NCI-H1436 treated with DMSO at 0.1 percent for 48 hours (cell line): ENCODE measurements at places on chromosomes 11 and 22.

DNA sequence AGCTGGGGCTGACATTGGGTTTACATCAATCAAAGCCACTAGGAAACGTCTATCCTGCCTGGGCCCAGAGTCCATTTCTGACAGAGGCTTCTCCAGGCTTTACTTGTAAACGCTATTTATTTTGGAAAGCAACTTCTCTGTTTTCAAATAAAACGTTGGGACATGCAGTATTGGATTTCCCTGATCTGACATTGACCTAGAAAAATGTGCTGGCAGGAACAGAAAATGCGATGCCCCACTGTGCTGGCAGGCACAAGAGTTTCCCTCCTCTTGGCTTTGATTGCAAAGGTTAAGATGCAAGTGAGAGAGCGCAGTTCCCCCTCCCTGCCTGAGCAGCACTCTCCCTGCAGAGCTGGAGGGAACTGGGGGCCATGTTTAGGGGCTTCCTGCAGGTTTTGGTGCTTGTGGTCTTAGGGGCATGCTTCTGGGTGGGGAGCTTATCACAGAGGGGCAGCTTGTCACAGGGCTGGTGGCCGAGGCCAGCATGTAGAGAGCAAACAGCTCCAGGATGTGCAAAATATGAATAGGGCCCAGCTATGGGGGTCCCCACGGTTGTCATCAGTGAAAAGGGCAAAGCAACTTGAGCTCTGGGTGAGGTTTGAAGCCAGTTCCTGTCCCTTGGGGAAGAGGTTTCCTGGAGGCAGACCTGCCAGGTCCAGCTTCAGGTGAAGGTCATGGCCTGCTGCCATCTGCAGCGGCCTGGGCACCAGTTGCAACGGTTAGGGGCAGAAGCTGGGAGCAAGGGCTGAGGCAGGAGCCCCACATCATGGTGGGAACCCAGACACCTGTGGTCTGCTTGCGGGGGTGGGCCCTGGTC lies 42.3 kb upstream of the DKK3 start:
- DNase-seq: no peak

GRCh38 chr22:50236731-50237409 lies 8.0 kb downstream of the TUBGCP6 start:
- DNase-seq: no peak

GRCh38 chr11:83871054-83871453 lies 584.9 kb upstream of the CCDC90B start:
- DNase-seq: no peak

GRCh38 chr11:104946907-104947306 lies 21.5 kb downstream of the CASP4 start:
- DNase-seq: no peak

GRCh38 chr11:17406818-17407149 lies 18.3 kb upstream of the KCNJ11 start:
- no peak for DNase-seq

GRCh38 chr11:68855205-68855981 lies 13.7 kb upstream of the CPT1A start:
- DNase-seq: no peak

GRCh38 chr11:76768088-76768908 lies 14.9 kb upstream of the TSKU start:
- DNase-seq: no peak

DNA sequence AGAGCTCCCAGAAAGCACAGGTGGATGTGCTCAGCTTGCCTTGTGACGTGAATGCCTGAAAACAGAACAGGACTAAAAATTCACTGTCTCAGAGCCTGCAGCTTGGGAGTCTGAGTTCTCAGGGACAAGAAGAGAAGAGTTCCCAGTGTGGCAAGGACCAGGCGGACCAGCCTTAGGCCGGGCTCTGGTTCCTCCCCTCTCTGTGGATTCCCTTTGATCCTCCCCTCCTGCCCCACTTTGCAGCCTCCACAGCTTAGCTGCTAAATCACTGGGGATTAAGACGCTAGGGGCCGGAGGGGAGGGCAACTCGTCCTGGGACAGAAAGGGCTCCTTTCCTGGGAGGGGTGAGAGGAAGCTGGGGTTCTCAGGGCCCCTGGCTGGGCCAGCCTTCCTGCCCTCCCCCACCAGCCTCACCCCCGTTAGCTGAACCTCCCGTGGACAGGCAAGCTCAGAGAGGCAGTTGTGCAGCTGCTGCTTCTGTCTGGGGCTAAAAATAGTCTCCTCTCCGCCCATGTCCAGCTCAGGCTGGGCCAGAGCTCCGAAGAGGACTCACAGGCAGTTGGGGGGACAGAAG lies 29.9 kb upstream of the JAM3 start:
- DNase-seq: no peak

GRCh38 chr11:79189601-79190000 lies 251.2 kb downstream of the TENM4 start:
- no peak for DNase-seq

- no peak for DNase-seq
These were observed at the start of gene FZD4 for GRCh38 chr11:86955361-86956120. FZD4 (minus strand) TSS chr11:86955395; CDS start chr11:86955085, 310 bp downstream.

- no peak for DNase-seq
These were observed 189.0 kb downstream of the LUZP2 start for GRCh38 chr11:24685821-24686220.

DNA sequence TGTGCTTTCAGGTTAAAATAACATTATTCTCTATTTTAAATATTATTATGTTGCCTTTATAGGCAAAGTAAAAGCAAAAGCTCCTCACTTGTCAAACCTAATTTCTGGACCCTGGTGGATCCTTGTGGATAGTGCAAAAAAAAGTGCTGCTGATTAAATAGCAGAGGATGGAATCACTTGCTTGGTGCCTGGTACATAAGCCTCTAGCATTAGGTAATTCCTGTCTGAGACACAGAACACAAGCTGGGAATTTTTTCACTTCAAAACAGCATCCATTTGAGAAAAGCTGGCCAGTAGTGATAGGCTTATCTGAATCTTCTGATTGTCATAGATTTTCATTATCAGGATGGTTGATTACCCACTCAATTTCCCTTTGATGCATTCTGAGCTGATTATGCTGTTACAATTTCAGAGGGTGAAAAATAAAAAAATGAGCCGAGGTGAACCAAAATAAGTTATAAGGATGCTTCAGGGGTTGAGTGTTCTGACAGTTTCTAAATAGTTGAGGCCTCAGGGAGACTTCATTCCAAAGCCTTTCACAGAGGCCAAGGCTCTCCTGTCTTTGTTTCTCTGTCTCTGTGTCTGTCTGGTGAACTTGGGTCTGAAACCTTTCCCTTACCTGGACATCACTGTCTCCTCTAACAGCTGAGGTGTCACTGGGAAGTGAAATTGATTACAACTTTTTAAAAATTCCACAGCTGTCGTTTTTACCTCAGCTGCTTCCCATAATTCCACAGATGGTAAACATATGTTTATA lies 242.9 kb downstream of the NELL1 start:
- no peak for DNase-seq

- DNase-seq: no peak
These were observed 72.7 kb downstream of the AMBRA1 start for GRCh38 chr11:46520971-46521745.

DNA sequence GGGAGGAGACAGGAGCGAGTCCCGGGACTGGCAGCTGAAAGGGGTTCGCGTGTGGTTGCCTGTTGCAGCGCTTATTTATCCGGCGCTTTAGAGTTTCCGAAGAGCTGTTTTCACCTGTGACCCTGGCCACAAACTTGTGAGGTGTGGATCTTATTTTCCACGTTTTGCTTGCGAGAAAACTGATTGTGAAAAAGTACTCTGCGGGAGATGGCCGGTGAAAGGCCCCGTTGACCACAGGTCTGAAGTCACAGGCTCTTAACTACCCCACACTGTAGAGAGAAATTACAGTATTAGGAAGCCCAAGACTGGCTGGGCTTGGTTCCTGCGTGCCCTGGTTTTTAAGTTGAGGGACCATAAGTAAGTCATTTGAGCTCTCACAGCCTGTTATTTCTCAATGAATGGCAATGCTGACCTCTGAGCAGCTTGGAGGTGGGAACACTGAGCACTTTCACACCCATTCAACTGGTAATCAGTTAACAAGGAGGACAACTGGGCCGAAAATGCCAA lies 379 bp upstream of the RAB38 start:
- no peak for DNase-seq

DNA sequence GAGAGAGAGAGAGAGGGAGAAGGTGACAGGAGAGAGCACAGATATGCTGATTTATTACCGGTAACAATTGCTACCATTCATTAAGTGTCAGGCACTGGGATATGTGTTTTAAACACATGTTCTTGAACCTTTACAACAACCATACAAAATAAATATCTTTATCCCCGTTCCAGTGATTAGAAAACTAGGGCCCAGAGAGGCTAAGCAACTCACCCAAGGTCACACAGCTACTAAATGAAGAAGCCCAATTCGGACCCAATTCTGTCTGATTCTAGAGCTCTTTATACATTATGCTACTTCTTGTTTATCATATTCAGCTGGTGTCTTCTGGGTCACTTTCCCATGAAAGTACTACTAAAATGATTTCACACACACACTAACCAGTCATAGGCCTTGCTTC lies 154.0 kb upstream of the RAG2 start:
- DNase-seq: no peak

DNA sequence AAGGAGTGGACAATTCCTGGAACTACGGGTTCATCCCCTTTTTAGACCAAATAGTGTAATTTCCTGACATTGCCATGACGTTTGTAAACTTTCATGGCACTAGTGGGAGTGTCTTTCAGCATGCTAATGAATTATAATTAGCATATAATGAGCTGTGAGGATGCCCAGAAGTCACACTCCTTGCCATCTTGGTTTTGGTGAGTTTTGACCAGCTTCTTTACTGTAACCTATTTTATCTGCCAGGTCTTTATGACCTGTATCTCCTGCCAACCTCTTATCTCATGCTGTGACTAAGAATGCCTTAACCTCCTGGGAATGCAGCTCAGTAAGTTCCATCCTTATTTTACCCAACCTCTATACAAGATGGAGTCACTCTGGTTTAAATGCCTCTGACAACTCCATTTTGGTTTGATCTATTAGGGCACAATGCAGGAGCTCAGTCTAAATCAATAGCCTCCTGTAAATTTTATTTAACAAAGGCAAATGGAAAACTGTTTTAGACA lies 20.7 kb downstream of the OR10A6 start:
- no peak for DNase-seq

GRCh38 chr22:30238661-30239487 lies 7.7 kb downstream of the LIF start:
- no peak for DNase-seq

- DNase-seq: no peak
These were observed 596.8 kb upstream of the CNTN5 start for GRCh38 chr11:98423933-98424332.

DNA sequence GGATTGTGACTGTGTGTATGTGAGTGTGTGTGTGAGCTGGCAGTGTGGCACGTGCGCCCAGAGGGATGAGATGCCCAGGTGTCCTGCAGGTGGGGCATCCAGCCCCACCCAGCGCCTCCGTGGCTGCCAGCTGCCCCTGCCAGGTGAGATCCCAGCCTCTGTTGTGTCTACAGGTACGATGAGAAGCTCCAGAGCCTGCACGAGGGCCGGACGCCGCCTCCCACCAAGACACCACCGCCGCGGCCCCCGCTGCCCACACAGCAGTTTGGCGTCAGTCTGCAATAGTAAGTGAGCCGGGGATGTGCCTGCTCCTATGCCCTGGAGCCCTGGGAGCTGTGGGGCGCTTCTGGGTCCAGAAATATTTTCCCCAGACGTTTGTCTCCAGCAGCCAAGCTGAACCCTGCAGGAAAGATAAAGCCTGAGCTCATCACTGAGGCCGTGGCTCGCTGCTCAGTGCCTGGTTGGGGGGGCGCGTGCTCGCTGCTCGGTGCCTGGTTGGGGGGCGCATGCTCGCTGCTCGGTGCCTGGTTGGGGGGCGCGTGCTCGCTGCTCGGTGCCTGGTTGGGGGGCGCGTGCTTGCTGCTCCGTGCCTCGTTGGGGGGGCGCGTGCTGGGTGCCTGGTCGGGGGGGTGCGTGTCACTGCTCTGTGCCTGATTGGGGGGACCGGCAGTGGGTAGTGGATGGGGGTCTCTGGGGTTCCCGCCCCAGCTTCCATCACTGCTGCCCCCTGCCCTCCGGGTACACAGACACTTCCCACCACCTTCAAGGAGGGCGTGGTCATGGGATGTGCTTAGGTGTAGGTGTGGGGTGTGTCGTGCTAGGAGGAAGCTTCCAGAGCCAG lies 73.2 kb downstream of the ARHGAP8 start:
- DNase-seq: no peak

- DNase-seq: no peak
These were observed 9.8 kb upstream of the MPPED2 start for GRCh38 chr11:30595934-30596333.

GRCh38 chr11:44368886-44369285 lies 58.9 kb upstream of the ALX4 start:
- DNase-seq: no peak

DNA sequence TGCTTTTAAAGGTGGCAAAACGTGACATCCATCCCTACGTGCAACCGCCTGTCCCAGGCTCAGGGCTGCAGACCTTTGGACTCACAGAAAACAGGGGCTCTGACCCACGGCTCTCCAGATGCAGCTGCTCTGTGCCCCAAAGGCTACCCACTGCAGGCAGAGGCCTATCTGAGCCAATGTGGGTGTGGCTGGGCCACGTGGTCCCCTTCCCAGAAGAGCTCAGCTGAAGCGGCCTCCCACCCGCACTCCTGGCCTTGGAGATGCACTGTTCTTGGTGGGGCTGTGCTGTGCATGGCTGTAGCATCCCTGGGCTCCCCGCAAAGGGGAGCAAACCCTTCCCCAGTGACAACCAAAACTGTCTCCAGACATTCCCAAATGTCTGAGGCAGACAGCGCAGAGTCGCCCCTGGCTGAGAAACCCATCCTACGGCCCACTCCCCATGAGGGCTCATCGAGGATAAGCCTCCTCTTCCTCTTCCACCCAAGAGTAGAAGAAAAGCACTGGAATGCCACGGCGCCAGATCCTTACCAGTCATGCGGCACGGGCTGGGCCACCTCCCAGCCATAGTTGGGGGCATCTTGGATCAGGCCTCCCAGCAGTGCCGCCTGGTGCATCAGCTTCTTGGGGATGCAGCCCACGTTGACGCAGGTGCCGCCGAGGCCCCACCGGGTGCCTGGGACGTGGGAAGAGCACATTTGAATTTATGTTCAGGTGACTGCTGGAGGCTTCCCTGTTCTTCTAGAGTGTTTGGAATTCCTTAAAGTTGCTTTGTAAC lies 23.1 kb upstream of the COMT start:
- no peak for DNase-seq

DNA sequence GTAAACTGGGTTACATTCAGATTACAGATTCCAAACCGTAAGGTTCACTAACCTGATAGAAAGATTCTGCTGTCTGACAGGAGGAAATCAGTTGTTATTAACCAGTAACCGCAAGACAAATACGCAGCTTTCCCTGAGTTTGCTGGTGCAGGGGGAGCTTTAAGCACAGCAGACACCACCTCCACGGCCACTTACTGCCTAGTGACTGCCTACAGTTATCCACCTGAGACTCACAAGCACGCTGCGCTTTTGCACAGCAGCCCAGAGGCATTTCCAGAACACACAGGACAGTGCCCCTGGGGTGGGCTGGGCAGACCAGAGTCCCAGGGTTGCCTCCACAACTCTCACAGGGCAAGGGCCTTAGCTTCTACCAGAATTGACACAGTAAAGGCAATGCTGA lies 90.9 kb downstream of the CTTN start:
- no peak for DNase-seq

GRCh38 chr11:82865841-82866240 lies 34.4 kb downstream of the PRCP start:
- no peak for DNase-seq

GRCh38 chr11:65576232-65576866 lies 496 bp downstream of the EHBP1L1 start:
- DNase-seq: no peak

- no peak for DNase-seq
These were observed 6.4 kb downstream of the LMO2 start for GRCh38 chr11:33885338-33886005.
